ENCODE measurements at places on chromosomes 1 and 21. TPM values are rescaled to one million over a fixed set of nuclear protein-coding genes. Genes with fewer than 3 reads are reported as not detected.
A peak's percentile ranks its signal among the peaks of the same experiment; 100 is the strongest.

- no peak for ATAC-seq
Measured at GRCh38 chr1:65564493-65564892, 144.0 kb downstream of the LEPR start.

GRCh38 chr21:44874497-44875315, 1.2 kb upstream of the PTTG1IP start:
- ATAC-seq = peak; percentile 23

DNA sequence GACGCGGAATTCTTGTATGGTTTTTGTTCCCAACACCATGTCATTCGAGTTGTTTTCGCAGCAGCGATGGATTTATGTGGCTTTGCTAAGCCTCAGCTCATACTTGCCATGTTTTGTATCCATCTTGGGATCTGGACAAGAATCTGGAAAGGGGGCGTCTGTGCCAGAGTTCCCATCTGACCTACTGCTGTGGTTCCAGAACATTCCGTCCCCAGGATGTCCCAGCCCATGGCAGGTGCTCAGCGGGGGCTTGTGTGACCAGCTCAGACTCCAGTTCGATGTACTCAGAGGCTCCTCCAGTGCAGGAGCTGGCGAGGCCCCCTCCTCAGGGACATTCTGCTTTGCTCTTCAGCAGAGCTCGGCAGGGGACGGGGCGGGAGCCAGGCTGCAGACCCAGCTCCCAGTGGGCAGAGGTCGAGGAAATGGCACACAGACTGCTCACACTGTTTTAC, 24.0 kb upstream of the ADARB1 start:
- ATAC-seq = peak; percentile 88

DNA sequence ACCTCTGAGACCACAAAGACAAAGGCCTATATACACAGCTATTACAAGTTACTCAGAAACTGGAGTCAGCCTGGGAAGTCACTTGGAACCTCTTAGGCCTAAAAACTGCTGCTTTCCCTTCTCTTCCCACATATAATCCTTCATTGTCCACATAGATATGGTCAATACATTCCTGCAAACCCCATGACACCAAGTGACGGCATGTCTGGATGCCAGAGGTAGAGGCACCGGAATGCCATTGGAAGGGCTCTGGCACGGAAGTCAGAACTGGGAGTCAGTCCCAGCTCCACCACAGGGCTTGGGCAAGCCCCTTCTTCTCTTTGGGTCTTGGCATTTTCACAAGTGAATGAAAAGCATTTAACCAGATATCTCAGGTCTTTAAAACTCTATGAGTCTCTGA, 204.7 kb downstream of the MATN1 start:
- ATAC-seq = no peak

Gene HHIPL2
- total RNA-seq = not detected

DNA sequence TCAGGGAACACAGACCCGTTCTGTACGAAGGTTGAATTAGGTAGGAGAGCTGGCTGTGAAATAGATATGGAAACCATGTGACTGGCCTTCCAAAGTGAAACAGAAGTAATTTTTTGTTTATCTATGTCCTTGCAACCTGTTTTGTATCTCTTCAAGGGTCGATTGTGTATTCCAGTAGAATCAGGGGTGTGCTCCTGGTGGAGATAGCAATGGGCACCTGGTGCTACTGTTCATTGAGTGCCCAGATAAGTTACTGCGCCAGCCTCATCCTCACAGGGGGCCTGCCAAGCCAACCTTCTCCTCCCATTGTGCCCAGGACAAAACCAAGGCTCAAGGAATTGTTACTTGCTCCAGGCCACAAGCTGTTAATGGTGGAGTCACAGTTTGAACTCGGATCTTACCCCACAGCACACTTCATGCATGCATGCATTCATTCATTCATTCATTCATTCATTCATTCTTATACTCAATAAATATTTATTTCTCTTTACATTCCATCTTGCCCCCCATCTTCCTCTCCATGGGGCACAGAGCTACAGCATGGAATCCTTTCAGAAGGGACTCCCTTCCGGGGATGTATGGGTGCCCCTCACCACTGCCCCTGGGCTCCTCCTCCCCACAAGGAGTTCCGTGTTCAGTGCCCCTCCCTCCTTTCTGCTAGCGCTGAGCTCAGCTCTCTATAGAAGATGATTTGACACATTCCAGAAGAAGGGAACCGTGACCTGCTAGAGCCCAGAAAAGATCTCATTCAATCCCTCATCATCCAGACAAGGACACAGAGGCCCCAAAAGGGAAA, 24.0 kb downstream of the ADORA1 start:
- ATAC-seq = no peak

Data from gastroesophageal sphincter (tissue), 4 donors.